ENCODE measurements at places on chromosomes 1 and 21. TPM values are rescaled to one million over a fixed set of nuclear protein-coding genes. Genes with fewer than 3 reads are reported as not detected.

RNU1-4 gene
- 1,685 TPM for total RNA-seq

SPRR5 gene
- total RNA-seq = not detected

CHAF1B gene
- 26.1 TPM for total RNA-seq

CNR2 gene
- 0.05 TPM for total RNA-seq

PIGM gene
- total RNA-seq = 4.1 TPM

SGIP1 gene
- total RNA-seq = 0.15 TPM

OVAAL gene
- not detected for total RNA-seq

OR14K1 gene
- not detected for total RNA-seq

TMEM61 gene
- total RNA-seq = 4.4 TPM

TMEM51 gene
- total RNA-seq = 16.6 TPM

SLC9C2 gene
- total RNA-seq = not detected

KIAA0040 gene
- total RNA-seq = 32.4 TPM

UBE2Q1 gene
- 70.9 TPM for total RNA-seq

TESK2 gene
- 5.0 TPM for total RNA-seq

COL16A1 gene
- total RNA-seq = 2.2 TPM

LCE1A gene
- total RNA-seq = not detected

LPAR3 gene
- 27.2 TPM for total RNA-seq

ORC1 gene
- total RNA-seq = 25.6 TPM

DIO1 gene
- total RNA-seq = not detected

MYBPH gene
- 0.22 TPM for total RNA-seq
